ENCODE measurements at places on chromosomes 11 and 22.

GRCh38 chr11:117830674-117831351 lies 6.3 kb upstream of the FXYD2 start:
- no peak for DNase-seq

GRCh38 chr11:428295-428694 lies 13.5 kb upstream of the SIGIRR start:
- DNase-seq: no peak

DNA sequence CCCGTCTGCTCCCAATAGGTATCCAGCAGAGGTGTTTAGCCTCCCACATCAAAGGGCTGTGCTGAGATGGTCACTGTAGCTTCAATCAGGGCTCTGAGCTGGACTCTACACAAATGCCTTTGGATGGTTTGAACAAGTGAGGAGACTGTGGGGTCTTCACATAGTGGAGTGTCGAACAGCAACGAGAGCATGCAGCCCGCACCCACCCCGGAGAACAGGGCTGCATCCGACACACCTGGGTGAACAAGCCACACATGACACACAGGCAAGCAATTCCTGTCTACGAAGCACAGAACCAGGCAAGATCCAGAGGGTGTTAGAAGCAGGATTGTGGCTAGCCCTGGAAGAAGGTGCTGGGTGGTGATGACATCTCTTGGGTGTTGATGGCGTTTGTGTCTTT lies 58.0 kb upstream of the FGF3 start:
- no peak for DNase-seq

- no peak for DNase-seq
Observed at GRCh38 chr11:71200761-71201160, 51.6 kb downstream of the SHANK2 start.

DNA sequence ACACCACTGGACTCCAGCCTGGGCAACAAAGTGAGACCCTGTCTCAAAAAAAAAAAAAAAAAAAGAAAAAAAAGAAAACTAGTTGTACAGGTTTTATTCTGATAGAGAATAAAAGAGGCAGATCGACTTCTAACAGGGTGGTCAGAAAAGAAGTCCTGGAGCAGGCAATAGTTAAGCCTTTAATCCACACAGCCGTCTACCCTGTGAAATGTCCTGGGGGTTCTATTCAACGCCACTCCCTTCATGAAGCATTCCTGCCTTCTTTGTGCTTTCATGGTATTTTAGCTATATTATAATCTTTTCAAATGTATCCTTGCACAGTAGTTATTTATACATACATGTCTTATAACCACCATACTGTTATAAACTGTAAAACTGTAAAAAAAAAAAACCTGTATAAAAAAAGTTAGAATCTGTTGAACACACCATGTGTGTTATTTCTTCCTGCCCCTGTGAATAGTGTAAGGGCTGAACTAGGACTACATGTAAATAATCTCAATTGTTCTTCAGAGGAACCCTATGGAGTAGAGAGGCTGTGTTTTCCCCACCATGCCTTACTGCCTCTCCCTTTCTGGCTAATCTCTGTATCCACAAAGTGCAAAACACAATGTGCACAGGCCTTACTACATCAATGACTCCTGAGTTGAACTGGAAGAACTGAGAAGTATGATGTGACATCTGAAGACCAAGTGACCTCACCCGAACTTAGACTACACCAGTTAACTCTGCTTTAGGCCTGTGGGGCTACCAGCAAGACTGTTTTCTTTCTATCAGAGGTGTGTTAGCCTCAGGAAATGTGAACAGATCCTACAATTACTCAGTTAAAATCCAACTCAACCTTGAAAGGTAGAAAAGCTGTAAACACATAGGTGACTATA lies 25.3 kb downstream of the PRCP start:
- no peak for DNase-seq

- DNase-seq: no peak
Observed at GRCh38 chr11:67033661-67034166, 10.8 kb downstream of the SYT12 start.

DNA sequence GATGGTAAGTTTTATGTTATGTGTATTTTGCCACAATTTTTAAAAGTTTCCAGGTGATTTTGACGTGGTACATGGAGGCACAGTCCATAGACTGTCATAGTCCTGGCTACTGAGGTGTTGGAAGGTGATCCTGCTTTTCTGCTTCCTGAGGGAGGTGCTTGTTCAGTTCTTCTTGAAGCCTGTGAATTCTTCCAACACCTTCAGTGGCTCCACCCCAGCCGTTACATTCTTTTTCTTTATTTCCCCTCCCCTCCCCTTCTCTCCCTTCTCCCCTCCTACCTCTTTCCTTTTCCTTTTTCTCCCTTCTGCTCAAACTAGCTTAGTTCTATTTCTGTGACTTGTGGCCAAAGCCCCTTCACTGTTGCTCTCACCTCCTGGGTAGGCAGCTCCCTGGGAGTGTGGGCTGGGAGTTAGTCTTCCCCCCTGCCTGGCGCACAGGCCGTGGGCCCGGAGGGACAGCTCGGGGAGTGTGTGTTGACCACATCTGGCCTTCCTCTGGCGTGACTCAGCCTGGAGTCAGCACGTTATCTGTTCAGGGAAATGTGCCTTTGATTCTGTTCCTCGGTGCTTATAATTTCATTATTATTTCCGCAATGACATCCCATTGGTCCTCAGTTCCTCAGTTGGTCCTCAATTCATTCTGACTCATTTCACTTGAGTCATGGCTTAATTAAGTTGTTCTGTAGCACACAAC lies 566.2 kb downstream of the TBC1D22A start:
- DNase-seq: no peak

GRCh38 chr11:20089796-20090653 lies 70.2 kb downstream of the DBX1 start:
- no peak for DNase-seq

DNA sequence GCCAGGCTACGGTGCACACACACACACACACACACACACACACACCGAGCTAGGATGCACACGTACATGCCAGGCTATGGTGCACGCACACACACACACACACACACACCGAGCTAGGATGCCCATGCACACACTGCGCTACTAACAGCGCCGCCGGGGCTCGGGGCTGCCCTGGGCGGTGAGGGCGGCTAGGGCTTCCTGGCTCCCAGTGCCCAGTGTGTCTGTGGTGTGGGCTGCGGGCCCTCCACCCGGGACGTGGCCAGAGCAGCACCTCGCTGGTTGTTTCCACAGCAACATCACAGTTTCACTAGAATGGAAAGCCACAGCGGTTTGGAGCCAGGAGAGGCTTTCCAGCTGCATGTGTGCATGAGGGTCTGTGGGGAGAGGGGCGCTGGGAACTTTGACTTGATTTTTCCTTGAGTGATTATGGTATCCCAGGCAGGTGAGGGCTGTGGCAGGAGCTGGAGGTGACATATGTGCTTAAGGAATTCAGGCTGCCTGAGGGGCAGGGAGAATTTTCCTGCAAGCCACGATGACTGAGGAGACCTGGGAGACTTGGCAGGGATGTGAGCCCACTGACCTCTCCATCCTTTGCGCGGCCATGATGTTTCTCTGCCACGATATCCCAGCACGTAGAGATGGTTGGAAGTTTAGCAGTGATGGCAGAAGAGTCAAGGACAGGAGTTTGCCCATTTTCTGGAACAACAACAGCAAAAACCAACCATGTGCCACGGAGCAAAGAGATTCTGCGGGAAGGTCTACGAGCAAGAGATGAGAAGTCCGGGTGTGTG lies 195.9 kb downstream of the SNX19 start:
- no peak for DNase-seq

GRCh38 chr11:35419184-35419829 lies at the start of gene SLC1A2:
Gene SLC1A2, minus strand, starts transcription at chr11:35419558. Its CDS starts 592 bp downstream, at chr11:35418966.
- peak; percentile 83 for DNase-seq

- no peak for DNase-seq
Observed at GRCh38 chr11:134333312-134333711, 1.5 kb downstream of the GLB1L2 start.

GRCh38 chr11:85347291-85347690 lies 279.9 kb downstream of the DLG2 start:
- no peak for DNase-seq
